ENCODE measurements at places on chromosomes 6 and 20.

DNA sequence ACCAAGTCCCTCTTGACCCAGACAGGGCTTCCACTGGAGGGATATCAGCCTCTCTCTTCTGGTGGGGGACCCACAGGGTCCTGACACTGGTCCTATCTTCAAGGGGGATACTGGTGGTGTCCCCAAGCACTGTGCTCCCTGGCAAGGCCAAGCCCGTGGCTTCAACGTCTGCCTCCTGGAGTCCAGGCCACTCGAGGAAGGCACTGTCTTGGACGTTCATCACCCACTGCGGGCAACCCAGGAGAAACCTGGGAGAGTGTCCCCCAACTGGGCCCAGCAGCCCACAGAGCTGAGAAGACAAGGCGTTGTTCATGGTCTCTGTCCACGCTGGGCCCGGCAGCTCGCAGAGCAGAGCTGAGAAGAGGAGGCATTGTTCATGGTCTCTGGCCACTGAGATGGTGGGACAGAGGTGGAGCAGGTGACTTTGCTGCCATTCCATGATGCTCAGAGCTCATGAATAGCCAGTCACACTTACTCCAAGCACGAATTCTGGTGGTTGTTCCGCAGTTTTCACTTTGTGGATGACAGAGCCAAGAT, 37.5 kb upstream of the FRMD1 start:
- DNase-seq, result no peak

DNA sequence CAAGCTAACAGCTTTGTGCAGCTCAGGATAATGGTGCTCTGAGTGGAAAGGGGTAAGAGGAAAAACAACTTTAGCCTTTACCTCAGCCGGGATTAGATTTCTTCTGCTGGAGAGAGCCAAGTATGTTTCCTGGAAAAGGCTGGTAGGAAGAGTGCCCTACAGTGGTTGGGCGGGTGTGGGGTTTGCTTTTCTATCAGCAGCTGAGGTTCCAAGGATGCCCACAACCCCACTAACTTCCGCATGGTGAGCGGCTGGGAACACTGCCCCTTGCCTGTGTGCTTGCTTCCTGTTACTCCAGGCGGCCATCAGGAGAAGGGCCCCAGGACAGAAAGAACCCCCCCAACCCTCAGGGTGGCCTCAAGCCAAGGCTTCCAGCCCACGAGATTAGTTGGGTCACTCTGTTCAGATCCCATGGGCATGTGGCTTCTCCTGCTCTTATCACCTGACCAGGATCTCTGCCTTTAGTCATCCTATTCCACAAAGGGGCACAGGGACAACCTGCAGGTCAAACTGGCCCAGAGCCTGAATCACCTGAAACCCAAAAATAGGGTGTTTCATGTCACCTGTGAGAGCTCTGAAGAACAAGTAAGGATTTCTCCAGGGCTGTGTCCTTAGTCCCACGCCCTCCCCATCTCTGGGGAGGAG, 10.5 kb downstream of the MRPS18A start:
- no peak for DNase-seq

DNA sequence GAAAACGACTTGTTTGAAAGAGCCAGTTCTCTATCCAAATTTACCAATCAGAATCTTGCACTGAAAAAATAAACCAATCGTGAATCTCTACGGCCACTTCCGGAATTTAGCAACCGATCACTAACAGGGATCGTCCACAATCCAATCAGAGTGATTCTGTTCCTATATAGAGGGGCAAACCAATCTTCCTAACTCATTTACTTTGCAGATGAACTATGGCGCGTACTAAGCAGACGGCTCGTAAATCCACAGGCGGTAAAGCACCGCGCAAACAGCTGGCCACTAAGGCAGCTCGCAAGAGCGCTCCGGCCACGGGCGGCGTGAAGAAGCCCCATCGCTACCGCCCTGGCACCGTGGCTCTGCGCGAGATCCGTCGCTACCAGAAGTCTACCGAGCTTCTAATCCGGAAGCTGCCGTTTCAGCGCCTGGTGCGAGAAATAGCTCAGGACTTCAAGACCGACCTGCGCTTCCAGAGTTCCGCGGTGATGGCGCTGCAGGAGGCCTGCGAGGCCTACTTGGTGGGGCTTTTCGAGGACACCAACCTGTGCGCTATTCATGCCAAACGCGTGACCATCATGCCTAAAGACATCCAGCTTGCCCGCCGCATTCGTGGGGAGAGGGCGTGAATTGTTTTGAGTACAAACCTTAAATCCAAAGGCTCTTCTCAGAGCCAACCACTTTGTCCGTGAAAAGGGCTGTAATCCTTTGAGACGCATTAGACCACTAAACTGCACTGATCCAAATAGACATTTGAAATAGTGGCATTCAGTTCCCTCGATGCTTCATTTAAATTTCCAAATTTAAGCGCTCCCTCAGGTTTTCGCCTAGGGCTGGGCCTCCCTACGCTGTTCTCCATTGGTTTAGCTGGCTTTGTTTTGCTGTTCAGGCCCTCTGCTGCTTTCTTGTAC, 138.0 kb downstream of the HFE start:
- peak; percentile 78 for DNase-seq

- no peak for DNase-seq
These were observed 3.2 kb downstream of the TFB1M start for GRCh38 chr6:155311086-155311485.

- no peak for DNase-seq
These were observed 13.1 kb downstream of the JPH2 start for GRCh38 chr20:44173846-44174245.

- no peak for DNase-seq
These were observed 31.7 kb upstream of the NTSR1 start for GRCh38 chr20:62676976-62677375.
